ENCODE measurements at places on chromosomes 3 and 15. TPM values are rescaled to one million over a fixed set of nuclear protein-coding genes. Genes with fewer than 3 reads are reported as not detected.

The CCR3 gene
- polyA plus RNA-seq = not detected

The EAF1 gene
- 19.5 TPM for polyA plus RNA-seq

The NME9 gene
- polyA plus RNA-seq = 6.2 TPM

The GRK7 gene
- not detected for polyA plus RNA-seq

The DNASE1L3 gene
- polyA plus RNA-seq = not detected

The DCLK3 gene
- polyA plus RNA-seq = not detected

The TRH gene
- not detected for polyA plus RNA-seq

The KNG1 gene
- not detected for polyA plus RNA-seq

The TBC1D21 gene
- polyA plus RNA-seq = not detected

The NXPE3 gene
- 29.7 TPM for polyA plus RNA-seq

The CMTM7 gene
- not detected for polyA plus RNA-seq

The MST1R gene
- polyA plus RNA-seq = not detected

The SIDT1 gene
- polyA plus RNA-seq = 4.6 TPM
